ENCODE measurements at places on chromosomes 16 and 17.

- no peak for DNase-seq
Measured at GRCh38 chr16:27952811-27953210, 110.7 kb downstream of the GSG1L start.

- no peak for DNase-seq
Measured at GRCh38 chr16:11705311-11706025, 37.2 kb downstream of the TXNDC11 start.

DNA sequence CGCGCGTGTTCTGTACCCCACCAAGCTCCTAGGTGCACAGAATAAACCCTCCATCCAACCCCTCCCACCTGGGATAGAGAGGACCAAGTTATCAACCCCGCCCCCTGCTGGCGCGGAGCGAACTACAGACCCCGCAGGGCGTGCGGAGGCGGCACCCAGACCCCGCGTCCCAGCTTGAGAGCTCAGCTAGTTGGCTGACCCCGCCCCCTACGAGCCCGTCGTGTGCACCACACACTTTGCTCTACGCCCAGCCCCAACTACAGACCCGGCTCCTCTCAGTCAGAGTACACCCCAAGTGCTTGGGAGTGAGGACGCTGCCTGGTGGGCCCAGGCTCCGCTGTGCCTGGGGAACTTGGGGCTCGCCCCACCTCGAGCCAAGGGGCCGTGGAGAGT, 1.5 kb downstream of the GRIN2A start:
- DNase-seq, result no peak

DNA sequence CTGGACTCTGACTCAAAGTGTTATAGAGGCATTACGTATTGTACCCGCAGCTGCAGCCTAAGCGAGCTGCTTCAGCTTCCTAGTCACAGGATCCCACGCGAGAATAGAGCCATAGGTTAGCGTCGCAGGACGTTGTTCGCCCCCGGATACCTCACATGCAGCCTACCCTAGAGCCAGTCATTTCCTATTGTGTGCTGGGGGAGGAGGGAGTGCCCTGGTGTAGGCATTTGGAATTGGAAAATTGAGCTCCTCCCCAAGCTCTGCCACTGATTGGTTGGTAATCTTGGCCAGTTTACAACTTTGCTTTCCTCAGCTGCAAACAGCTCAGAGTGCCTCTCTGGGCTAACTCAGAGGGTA, 530 bp downstream of the NAA60 start:
- DNase-seq, result no peak

- DNase-seq, result no peak
Measured at GRCh38 chr16:88983771-88984687, 7.0 kb upstream of the CBFA2T3 start.

DNA sequence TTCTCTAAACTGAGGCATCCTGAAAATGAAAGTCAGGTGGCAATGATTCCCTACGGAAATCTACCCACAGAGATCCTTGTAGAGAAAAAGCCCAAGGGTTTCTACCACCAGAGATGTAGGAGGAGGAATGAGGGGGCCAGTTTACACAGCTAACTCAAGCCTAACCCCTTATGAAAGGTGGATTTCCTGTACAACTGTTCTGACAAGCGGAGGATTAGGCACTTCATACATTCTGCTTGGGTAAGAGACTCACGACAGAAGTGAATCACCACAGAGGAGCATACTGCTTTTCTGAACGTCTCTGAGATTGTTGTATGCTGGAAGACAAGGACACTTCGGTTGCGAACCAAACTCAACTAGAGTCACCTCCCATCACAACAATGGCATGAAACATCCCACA, 72.7 kb downstream of the SMG6 start:
- DNase-seq, result no peak

DNA sequence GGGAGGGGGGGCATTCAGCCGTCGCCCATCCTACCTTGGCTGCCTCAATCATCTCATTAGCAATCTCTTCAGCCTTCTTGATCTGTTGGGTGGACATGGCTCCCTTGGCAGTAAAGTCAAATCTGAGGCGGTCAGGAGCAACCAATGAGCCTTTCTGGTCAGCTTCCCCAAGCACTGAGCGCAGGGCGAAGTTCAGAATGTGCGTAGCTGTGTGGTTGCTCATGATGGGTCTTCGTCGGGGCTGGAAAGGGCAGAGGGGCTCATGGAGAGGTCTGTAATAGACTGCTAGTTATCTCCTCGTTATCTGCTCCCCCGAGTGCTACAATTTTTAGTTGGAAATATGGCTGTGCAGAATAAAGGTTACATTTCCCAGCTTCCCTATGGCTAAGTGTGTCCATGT, 7.2 kb upstream of the EXOSC6 start:
- DNase-seq, result no peak

GRCh38 chr16:6926762-6927161, 405.9 kb upstream of the RBFOX1 start:
- DNase-seq, result no peak

- no peak for DNase-seq
Measured at GRCh38 chr16:60060731-60061130, 1326.6 kb upstream of the GOT2 start.

- DNase-seq, result no peak
Measured at GRCh38 chr17:4854111-4854681, 21.1 kb downstream of the MINK1 start.

- no peak for DNase-seq
Measured at GRCh38 chr17:48244121-48244711, 136.7 kb downstream of the SNX11 start.

DNA sequence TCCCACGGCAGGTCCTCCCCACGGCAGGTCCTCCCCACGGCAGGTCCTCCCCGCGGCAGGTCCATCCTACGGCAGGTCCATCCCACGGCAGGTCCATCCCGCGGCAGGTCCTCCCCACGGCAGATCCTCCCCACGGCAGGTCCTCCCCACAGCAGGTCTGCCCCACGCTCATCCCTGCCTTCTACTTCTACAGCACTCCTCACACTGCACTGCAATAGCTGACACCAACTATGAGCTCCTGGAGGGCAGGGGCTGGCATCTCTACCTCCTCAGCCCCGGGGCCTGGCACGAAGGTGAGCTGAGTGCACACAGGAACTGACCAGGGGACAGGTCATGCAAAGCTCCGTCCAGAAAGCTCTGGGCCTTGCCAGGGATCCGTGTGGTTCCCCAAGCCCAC, 45.3 kb downstream of the RPH3AL start:
- DNase-seq, result no peak

DNA sequence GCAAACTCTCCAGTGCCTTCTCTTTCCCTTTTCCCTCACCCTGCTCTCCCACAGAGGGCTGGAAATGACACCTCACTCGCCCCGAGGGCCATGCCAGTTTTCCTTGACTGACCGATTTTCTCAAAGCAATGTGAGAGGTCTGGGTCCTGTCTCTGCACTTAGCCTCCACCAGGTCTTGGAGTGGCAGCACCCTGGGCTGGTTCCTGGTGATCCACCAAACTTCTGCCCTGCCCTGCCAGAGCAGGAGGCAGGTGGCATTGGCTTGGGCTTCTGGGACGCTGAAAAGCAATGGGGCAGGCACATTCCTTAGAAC, 97.5 kb downstream of the RAB11FIP4 start:
- DNase-seq, result no peak

GRCh38 chr16:28537964-28538732, 626 bp downstream of the NUPR1 start:
- no peak for DNase-seq

DNA sequence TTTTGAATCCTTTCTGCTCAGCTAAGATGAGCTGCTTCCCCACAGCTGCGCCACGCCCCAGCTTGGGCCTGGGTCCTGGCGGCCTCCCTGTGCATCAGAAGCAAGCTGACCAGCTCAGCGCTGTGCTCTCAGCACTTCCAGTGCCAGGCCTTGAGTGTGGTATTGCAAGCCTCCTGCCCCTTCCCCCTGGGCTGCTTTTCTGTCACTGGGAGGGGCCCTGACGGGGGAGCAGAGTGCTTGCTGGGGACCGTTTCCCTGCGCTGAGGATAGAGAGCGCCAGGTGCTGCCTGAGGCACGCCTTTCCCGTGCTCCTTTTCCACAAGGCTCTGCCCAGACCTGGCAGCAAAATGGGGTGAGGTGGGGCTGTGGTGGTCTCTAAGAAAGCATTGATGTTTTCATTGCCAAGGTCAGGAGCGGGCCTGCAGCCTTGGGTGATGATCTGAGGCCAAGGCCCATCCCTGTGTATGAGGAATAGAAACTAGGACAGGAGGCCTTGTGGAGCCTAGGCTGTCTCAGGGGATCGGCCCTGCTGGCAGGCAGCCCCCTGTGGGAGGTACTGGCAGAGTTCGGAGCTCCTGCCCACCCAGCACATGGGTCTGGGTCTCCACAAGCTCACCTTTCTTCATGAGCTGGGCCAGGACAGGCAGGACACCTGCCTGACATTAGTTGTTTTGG, 29.7 kb downstream of the POLR3E start:
- DNase-seq, result no peak

DNA sequence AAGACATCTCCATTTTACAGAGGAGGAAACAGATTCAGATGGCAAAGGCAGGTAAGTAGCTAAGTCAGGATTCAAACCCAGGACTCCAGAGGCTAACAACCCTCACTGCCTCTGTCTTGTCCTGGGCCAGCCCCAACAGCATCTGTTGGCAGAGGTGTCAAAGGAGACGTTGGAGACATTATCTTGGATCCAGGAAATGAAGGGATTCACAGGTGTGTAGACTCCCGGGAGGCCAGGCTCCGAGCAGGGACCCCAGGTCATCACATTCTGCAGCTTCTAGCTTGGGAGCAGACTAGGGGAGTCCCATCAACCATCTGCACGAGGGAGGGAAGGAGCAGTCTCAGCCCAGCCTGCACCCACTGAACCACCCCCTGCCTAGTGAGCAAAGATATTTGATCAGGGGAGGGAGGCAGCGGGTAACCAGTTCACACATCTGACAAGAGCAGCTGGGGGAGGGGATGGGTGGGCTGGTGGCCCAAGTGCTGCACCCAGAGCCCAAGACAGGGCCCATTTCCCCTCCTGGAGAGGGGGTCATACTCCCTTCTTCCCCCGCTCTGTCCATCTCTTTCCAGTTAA, 1.0 kb upstream of the B9D1 start:
- DNase-seq, result no peak

DNA sequence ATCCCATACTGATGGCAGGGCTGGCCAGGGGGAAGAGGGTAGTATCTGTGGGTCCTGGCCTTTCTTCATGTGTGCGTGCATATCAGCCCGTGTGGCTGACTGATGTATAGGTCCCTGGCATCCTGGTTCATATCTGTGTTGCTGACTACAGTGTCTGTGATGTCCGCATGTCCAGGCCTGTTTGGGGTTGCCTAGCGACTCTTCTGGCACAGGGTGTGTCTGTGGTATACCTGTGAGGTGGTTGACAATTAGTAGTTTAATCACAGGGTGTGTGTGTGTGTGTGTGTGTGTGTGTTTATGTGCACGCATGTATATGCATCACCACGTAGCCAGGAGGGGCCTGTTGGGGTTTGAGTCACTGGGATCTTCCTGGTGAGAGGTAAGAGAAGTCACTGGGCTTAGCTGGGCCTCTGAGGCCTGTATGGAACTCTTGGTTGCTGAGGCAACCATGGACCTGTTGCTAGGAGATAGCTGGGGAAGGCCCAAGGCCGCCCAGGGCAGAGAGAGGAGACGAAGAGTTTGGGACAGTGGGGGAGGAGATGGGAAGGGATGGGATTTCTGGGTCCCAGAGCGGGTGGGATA, 603 bp upstream of the TMEM95 start:
- DNase-seq, result peak; percentile 50

DNA sequence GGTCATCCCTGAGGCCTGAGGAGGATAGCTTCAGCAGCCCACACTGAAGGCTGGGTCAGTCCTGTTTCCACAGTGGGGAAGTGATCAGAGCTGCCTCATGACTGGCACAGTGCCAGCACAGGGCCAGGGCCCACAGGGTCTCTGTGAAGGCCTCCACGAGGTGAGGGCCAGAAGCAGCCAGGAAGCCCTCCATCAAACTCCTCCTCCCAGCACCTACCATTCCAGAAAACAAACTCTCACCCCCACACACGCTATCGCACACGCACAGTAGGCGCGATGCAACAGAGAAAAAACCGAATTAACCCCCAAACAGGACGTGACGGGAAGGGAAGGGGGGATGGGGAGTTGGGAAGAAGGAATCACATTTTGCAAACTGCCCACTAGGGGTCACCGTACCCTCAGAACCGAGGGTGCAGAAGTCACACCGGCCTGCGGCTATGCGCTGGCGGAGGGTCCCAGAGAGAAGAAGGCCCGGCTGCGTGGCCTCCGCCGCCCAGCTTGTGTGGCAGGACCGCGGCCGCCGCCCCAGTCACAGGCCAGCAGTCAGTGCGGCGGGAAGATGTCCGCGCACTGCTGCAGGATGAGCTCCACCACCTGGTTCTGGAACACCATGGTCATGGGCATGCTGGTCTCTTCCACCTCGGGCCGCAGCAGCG, 37.6 kb downstream of the ARHGAP27 start:
- no peak for DNase-seq

DNA sequence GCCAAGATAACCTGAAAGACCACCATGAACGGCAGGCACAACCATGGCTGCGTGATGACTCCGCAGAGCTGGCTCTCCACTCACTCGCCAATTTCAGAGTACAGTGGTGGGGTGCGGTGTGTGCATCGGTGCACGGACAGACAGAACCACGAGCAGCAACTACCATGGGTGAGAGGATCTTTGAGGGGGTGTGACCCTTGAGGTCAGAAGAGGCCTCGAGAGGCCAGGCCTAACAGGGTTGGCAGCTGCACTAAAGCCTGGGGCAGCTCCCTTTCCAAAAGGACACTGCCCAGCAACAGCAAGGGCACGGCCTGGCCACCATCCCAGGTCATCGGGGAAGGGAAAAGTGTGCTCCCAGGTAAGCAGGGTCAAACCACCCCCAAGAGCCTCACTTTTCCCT, 1.9 kb upstream of the ECI1 start:
- DNase-seq, result no peak

DNA sequence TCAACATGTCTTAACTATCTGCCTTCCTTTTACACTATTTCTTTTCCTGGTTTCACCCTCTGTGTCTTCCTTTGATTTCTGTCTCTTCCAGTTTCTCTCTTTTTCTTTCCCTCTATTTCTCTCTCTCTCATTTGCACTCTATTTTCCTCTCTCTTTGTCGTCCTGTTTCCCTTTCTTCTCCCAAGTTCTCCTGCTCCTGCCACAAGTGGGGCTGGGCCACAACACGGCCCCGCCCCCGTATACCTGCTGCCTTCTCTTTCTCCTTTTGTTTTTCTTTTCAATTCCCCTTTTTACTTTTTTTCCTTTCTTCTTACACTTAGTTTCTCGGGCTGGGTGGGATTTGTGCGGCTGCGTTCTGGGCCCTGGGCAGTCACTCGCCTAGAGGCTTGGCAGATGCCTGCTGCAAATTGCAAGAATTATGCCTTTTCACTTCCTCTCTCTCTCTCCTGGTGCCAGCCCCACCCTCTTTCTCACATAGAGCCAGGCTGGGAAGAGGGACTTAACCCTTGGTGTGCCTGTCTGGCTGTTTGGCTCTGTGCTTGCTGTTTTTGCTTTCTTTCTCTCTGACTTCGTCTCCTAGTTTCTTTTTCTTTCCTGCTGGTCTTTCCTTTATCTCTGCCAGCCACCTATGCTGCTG, 2139.4 kb downstream of the TP53TG3F start:
- no peak for DNase-seq

- DNase-seq, result no peak
Measured at GRCh38 chr16:46928811-46929210, 44.6 kb downstream of the GPT2 start.
